Glomerular endothelial cell (primary cell): ENCODE measurements at places on chromosomes 1 and 21.

GRCh38 chr1:51044834-51045233 is 57.2 kb upstream of the C1orf185 start:
- no peak for DNase-seq

- no peak for DNase-seq
Measured at GRCh38 chr1:188689542-188689941, 1788.1 kb downstream of the BRINP3 start.

- DNase-seq = no peak
Measured at GRCh38 chr1:224770336-224770693, 154.2 kb downstream of the CNIH3 start.

GRCh38 chr1:167425482-167425881 is 92.8 kb downstream of the CD247 start:
- no peak for DNase-seq

DNA sequence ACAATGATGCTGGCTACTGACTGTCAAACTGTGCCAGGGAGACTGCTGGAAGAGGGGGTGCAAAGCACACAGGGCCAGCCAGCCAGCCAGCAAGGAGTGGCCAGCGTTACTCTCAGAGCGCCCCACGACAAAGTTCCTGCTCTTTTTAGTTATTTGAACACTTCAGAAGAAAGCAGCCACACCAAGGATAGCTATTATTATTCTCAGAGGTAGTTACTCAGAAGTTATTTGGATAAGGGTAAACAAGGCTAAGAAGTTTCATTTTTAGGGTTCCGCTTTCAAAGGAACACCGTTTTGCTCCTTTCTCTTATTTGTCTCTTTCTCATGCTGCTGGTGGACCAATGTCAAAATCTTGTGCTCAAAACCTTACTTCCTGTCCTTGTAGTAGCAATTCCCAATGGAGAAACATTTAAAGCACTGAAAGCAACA is 59.9 kb downstream of the VANGL2 start:
- DNase-seq = no peak

DNA sequence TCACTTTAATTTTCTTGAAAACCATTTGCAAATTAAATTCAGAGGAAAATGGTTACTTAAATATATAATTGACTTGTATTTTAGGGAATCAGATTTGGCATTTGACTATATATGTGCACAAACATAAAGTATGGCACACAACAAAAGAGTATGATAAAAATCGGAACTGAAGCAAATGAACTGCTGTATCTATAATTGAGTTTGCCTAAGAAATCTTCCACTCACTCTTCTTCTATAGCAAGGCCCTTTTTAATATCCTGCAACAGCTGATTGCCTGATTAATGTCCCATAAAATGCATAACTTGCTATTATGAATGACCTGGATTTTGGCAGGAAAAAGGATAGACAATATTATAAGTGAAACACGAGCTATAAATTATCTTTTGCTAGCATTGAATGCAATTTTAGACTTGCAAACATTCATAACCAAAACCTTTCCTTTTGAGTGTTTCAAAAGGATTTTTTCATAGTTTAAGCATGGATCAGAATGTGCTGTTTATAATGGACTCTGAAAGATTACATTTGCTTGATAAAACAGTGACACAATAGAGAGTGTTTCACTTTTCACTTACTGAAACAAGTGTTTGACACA is 2204.3 kb downstream of the MRPL39 start:
- no peak for DNase-seq

GRCh38 chr1:211356723-211357407 is 30.2 kb downstream of the TRAF5 start:
- DNase-seq = no peak

GRCh38 chr1:174884038-174884437 is 115.7 kb upstream of the CACYBP start:
- no peak for DNase-seq

GRCh38 chr1:115156826-115157468 is 67.6 kb upstream of the TSPAN2 start:
- DNase-seq = no peak

DNA sequence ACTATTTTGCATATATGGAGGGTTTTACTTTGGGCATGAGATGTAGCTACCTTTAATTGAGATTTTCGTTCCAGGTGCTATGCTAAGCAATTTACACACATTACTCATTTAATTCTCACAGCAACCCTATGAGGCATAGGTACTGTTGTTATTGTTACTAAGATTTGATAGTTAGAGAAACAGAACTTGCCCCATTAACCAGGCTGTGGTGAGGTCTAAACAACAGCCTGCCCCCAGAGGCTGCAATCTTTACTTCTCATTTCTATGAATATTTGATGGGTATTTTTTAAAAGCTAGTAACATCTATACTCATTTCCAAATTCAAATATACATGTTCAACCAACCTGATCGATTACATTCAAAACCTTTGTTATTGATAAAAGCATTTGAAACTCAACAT is 155.6 kb downstream of the GALNT2 start:
- DNase-seq = no peak

GRCh38 chr1:154344977-154345837 is 19.9 kb downstream of the ATP8B2 start:
- DNase-seq = no peak

DNA sequence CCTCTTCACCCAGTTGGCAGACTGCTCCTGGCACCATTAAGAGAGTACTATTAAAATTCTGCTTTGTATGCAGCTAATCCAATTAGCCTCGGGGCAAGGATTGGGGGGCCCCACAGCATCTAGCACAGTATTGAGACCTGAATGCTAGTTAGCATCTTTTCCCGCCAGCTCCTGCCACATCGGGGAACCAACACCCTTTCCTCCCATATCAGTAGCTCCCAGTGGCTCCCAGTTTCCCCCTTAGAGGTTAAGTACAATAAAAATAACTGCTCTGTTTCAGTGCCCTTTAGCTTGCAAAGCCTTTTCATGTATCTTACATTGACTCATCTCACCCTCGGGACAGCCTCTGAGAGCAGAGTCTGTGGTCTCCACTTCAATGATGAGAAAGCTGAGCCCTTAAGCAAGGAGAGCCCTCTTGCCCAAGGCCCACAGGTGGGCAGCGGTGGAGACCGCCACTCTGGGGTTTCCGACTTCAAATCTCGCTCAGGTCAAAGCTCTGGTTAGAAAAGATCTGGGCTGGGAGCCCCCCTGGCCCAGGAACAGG is 4.2 kb upstream of the PMVK start:
- no peak for DNase-seq

DNA sequence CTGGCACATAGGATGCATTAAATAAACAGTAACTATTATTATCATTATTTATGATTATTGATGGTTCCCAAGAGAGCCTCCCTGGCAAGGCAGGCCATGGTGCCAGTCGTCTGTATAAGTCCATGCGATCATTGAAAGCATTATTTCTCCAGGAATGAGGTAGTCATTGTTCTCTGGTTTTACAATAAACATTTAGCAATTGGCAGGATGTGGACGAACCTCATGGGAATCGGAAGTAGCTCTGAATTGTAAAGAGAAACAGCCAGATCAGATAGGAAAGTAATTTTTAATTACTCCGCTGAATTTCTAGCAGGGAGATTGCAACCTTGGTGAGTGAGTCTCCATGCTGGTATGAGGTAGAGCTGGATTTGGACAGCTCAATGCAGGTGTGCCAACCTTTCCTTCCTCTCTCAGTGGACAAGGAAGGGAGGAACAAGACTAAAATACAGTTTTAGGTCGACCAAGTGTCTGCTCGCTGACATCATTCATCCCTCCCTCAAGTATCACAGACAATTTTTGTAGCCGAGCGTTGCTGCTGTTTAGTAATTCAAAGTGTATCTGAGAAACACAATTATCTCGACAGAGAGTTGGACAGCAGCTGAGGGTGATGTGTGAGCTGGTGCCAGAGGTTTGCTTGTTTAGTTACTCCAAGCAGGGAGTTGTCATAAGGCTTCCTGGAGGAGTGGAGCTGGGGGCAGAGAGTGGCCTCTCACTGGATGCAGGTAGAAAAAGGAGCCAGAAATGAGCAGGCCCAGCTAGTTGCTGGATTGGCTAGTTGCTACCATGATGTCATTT is 250.8 kb downstream of the KCNJ6 start:
- peak; percentile 67 for DNase-seq

- no peak for DNase-seq
Measured at GRCh38 chr1:53328541-53329499, 950 bp upstream of the LRP8 start.

DNA sequence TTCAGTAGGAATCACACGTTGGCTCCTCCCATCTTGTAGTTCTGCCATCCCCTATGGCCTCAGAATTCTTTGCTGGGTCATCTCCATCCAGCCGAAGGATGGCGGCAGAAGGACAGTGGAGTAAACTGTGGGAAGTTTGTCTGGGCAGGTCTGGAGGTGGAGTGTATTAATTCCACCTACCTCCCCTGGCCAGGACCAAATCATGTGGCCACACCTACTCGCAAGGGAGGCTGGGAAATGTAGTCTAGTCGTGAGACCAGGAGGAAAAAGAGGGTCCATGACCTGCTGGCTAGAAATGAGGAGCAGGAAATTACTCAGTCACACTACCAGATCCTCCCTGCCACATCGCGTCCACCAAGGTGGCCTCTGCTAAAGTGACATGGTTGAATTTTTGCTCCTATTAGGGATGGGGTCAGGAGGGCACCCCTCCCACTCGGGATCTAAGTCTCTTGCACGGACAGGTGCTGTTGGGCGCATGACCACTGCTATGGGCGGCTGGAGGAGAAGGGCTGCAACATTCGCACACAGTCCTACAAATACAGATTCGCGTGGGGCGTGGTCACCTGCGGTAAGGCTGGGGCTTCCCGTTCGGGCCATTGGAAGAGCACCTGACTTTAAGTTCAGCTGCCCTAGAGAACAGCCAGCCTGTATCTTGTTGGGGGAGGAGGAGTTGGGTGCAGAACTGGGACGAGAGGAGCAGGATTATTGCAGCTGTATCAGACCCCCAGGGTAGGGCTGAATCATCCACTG is 19.5 kb downstream of the PLA2G5 start:
- DNase-seq = no peak

- DNase-seq = no peak
Measured at GRCh38 chr1:242449661-242450060, 74.8 kb downstream of the PLD5 start.

GRCh38 chr1:183806125-183806524 is 1.2 kb downstream of the RGL1 start:
- DNase-seq = no peak

DNA sequence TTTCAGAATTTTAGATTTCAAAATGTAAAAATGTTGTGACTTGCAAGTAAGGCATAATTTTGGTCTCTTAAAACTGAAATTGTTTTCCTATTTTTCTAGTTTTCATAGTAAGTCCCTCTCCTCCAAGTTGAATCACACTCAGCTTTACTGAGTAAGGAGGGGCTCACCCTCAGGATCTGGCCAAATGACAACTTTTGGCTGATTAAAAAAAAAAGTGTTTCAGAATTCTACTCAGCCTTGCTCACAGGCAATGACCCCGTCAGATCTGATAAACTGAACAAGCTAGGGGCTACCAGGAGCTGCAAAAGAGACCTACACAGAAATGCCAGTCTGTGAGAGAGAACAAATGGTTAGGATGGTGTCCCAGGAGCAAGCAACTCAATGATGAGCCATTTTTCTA is 159.8 kb downstream of the PBX1 start:
- no peak for DNase-seq

DNA sequence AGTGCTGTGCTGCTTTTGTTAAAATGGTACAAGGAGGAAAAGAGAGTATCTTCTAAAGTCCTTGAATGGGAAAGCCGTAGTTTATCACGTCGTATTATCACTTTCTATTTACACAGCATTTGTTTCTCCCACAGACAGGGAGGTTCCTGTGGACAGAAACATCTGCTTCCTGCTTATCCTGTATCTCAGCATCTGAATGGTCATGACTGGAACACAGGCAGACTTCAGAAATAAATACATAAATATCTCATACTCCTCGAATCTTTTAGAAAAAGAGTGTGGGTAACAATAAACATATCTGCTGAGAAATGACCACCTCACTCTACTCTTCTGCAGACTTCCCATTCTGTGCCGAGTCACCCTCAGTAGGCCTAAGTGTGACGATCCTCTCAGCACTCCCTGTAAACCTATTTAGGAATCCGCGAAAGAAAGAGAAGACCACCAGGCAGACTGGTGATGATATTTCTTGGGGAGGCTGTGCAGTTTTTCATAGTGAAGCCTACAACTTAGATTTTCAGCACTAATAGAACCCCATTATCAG is 393.5 kb downstream of the SMYD3 start:
- DNase-seq = peak; percentile 56

GRCh38 chr1:37793773-37794371 is at the start of gene MANEAL:
MANEAL (plus strand) TSS chr1:37793847; CDS start chr1:37794183, 336 bp downstream.
- no peak for DNase-seq

GRCh38 chr1:235093696-235094592 is 34.7 kb downstream of the TOMM20 start:
- DNase-seq = no peak

DNA sequence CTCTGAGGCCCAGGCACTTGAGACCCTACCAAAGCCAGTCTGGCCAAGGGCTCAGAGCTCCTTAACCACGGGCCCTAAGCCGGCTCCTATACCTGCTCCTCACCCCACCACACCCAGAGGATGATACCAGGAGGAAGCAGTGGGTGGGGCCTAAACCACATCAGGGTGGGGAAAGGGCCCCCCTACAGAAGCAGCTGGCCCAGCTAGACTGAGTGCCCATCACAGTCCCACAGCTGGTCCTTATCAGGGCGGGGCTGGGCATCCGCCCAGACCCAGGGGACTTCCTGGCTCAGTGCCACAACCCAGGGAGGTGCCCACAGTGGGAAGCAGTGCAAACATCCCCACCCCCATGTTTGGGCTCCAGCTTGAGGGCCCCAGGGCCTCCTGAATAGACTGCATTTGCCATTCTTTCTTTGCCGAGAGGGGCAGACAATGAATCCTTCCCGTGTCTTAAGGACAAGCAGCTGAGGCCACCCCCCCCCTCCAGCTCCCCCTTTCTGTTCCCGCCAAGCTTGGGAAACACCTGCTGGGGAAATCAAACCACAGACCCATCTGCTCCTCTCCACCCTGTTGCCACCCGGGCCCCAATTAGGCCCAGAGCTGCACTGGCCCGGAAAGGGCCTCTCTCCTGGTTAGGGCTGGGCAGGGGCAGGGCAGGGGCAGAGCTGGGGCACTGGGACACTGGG is 6.2 kb downstream of the E2F2 start:
- DNase-seq = no peak

GRCh38 chr1:53110370-53111072 is 31.9 kb downstream of the SLC1A7 start:
- no peak for DNase-seq

- peak; percentile 25 for DNase-seq
Measured at GRCh38 chr1:26417111-26417759, 6.6 kb downstream of the LIN28A start.

- no peak for DNase-seq
Measured at GRCh38 chr1:68201546-68202238, 30.6 kb downstream of the WLS start.

- no peak for DNase-seq
Measured at GRCh38 chr1:98264727-98265126, 343.9 kb upstream of the DPYD start.

- DNase-seq = no peak
Measured at GRCh38 chr21:33998809-33999208, 74.6 kb upstream of the MRPS6 start.
